ENCODE measurements at places on chromosomes 5 and 9.
A peak's percentile ranks its signal among the peaks of the same experiment; 100 is the strongest.

DNA sequence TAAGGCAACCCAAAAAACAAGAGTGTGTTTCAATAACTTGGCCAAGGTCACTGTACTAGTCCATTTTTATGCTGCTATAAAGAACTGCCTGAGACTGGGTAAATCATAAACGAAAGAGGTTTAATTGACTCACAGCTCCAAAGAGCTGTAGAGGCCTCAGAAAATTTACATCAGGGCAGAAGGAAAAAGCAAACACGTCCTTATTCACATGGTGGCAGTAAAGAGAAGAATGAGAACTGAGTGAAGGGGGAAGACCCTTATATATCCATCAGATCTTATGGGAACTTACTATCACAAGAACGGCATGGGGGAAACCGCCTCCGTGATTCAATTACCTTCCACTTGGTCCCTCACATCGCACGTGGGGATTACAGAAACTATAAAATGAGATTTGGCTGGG is 64.3 kb upstream of the CAMK4 start:
- DNase-seq: no peak

- DNase-seq: no peak
These were observed 18.3 kb upstream of the PHYHD1 start for GRCh38 chr9:128902351-128903078.

GRCh38 chr5:51977014-51977413 is 593.8 kb downstream of the ISL1 start:
- DNase-seq: no peak

DNA sequence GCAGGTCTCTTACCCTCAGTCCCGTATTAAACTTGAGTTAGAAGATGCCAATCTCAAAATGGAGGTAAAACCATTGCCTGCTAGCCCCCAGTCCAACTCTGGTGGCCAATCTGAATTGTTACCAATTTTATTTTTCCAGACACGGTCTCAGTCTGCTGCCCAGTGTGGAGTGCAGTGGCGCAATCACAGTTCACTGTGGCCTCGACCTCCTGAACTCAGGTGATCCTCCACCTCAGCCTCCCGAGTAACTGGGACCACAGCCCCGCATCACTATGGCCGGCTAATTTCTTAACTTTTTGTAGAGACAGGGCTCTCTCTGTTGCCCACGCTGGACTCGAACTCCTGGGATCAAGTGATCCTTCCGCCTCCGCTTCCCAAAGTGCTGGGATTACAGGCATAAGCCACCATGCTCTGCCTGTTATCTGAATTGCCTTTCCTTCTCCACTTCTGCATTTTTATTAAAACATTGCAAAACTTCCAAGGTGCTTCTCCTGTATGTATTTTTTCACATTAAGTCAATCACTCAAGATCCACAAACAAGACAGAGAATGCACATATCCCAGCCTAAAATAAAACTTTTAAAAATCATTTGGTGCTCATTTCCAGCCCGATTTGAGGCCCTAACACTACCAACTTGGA is 2.3 kb downstream of the FANCC start:
- no peak for DNase-seq

- no peak for DNase-seq
These were observed 81.6 kb downstream of the TMEM174 start for GRCh38 chr5:73254642-73255041.

DNA sequence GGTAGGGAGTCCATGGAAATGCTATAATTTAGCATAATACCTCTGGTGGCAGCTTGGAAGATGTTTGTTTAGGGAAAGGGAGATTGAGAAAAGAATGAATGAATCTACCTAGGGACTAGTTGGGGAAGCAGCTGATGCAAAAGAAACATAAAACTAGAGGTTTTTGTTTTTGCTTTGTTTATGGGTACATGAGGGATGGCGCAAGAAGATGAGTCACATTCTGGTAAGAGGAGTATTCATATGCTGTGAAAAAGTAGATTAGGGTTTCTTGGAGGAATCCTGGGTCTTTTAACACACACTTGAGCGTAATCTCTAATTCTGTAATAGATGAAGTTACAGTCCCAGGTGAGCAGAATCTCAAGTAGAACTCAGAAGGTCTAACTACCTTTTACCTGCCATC is 17.1 kb downstream of the C9orf43 start:
- DNase-seq: peak; percentile 67

GRCh38 chr5:137743031-137743640 is 7.2 kb upstream of the KLHL3 start:
- peak; percentile 87 for DNase-seq

GRCh38 chr9:123345567-123345955 is 10.4 kb upstream of the CRB2 start:
- no peak for DNase-seq

GRCh38 chr9:133845440-133845839 is 107.3 kb upstream of the SARDH start:
- DNase-seq: peak; percentile 79

- no peak for DNase-seq
These were observed 334.4 kb downstream of the KCTD16 start for GRCh38 chr5:144504929-144505577.

- DNase-seq: peak; percentile 76
These were observed 24.1 kb upstream of the PCSK5 start for GRCh38 chr9:75866273-75866871.

GRCh38 chr5:154593796-154594195 is 115.8 kb upstream of the HAND1 start:
- DNase-seq: no peak

DNA sequence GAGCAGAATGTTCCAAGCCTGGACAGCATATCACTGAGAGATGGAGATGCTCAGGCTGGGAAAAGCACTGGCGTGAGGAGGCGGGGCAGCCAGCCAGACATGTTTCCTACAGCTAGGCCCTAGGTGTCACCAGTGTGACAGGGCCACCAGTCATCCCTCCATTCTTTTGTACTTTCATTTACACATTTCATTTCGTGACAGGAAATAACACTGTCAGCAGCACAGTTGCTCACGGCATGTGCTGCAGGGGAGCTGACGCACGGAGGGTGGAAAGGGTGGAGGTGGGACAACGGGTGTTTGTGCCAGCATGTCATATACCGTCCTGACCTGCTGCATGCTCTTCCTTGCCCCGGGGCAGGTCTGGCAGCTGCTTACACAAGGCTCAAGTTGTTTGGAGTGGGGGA is 14.8 kb upstream of the CEMIP2 start:
- no peak for DNase-seq

DNA sequence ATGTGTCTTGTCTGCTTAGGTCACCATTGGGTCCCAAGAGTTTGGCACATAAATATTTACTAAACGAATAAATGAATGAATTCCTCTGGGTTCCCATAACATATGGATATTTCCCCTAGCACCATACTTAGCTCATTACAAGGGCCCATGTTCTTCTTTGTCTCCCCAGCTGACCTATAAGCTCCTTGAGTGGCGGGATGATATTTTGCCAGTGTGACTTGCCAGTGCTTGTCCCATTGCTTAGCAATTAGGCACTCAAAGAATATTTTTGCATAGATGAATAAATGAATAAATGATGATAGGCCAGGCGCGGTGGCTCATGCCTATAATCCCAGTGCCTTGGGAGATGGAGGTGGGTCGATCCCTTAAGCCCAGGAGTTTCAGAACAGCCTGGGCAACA is 16.9 kb upstream of the CTNNA1 start:
- no peak for DNase-seq

DNA sequence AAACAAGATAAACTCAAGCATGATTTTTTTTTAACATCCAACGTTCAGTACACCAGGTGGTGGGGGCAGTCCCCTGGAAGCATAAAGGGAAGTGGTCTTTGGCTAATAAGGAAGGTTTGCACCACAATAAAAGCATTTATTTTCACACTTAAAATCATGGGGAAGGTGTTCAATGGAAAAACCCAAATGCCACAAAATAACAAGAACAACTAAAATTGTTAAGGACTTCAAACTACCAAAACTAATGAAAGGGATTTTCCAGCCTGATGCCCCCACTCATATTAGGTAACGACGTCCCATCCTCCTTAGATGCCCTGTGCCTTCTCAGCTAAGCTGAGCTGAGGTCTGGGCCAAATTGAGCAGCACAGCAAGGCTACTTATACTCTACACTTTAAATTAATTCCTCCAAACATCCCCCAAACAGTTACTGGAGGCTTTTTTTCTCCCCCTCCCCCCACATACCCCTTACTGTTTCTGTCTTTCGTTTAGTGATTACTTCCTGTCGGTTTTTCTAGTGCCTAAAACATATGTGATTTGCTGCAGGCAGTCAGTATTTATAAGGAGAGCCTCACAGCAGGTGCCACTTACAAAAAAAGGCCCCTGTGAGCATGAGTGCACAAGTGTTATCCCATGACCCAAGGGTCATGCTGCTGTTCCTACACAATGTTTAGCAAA is 259.7 kb upstream of the ZNF608 start:
- DNase-seq: no peak

GRCh38 chr9:125493881-125494652 is 212.9 kb downstream of the MAPKAP1 start:
- no peak for DNase-seq

DNA sequence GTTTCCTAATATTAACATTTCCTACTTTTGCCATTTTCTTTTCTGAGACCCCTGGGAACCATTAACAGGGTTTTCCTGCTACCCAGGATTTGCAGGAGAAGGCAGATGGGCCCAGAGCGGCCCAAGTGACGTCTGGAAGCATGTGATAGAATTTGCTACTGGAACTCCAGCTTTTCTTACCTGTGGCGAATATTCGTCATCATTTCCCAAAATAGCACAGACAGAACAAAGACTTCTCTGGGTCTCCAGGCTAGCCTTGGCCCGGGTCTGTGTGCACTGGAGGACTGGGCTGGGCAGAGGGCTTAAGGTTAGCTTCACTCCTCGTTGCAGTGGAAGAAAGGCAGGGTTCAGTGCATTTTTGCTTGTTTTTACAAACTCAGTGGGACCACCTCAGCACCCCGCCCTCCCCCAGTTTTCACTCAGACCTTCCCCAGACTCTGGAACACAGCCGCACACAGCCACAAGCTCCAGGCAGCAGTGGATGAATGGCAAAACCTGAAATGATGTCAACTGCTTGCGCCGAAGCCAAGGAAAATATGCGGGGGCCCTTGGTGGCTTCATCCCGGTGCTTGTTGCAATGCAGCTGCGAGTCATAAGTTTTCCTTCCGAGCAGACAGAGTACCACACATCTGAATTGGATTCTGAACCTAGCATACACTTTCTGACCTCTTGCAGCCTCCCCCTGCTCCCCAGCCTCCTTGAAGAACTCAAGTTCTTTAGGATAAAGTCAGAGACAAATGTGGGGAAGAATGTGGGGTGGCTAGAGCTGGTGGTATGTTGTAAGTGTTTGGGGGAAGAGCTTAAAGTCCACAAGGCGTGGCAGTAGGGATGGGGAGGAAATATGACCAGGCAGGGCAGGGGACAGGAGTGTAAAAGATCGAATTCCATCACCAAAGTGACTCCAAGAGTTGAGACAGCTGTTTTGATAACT is 586.0 kb downstream of the CCDC171 start:
- peak; percentile 82 for DNase-seq

DNA sequence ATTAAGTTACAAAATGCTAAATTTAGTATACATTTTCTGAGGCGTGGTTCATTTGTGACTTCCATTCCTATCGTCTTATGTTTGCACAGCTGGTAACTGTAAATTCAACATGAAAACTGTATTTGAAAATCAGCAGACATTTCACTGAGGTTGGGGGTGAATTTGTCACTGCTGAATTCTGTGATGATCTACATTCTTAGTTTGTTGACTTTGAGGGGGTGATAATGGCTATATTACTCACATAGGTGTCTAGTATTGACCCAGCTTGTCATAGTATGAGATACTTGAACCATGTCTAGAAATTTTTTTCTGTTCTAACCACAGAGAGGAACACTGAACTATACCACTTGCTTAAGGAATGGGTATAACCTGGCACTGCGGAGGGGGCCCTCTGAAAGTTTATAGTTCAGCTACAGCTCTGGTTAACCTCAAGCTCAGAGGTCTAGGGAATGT is 313.3 kb downstream of the PIK3R1 start:
- DNase-seq: peak; percentile 38

GRCh38 chr9:129888293-129889121 is 53.2 kb downstream of the USP20 start:
- DNase-seq: no peak

DNA sequence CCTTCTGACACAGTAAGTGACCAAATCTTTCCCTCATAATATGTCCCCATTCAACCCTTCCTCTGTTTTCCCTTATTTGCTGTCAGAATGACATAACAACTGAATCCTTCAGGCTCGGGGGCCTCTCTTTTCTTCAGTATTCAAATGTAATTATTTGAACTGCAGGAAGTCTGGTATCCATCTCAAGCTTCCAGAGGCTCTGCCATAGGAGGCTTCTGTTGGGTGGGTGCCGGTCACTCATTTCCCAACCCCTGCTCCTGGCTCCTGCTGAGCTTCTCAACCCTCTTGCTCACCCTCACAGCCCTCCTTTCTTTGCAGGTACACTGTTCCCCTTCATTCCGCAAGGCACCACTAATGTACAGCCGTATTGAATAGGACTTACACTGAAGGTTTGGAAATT is 151.8 kb upstream of the MAP3K1 start:
- no peak for DNase-seq

GRCh38 chr5:173792781-173793547 is 95.2 kb upstream of the CPEB4 start:
- DNase-seq: no peak

DNA sequence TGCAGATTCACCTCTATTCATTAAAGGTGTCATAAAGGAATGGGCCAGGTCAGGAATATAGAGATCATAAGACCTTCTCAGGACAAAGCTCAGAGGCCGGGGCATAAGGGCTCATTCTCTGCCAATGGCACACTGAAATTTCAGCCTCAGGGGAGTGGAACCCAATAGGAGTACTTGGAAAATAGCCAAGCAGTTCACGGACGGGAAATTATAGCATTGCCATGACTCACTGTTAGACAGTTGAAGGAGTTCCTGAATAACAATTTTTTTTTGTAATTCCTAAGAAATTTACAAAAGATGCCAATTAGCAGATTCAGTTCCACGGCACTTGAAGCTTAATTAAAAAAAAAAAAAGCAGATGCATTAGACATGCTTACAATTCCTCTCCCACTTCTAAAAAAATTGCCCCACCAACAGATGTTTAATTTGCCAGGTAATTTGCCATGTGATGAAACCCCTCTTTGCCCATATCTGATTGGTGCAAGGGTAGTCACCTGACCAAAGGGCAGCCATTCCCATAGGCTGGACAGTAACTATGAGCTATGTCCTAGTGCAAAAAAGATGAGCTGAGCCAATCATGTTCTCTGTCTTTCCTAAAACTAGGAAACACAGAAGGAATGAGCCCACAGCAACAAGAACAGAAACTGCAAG is 58.6 kb downstream of the PTCD2 start:
- peak; percentile 97 for DNase-seq
